ENCODE measurements at places on chromosomes 16 and 17. TPM values are rescaled to one million over a fixed set of nuclear protein-coding genes. Genes with fewer than 3 reads are reported as not detected.

GRCh38 chr16:79001156-79001967 lies 599.2 kb downstream of the MAF start:
- DNase-seq = no peak

DNA sequence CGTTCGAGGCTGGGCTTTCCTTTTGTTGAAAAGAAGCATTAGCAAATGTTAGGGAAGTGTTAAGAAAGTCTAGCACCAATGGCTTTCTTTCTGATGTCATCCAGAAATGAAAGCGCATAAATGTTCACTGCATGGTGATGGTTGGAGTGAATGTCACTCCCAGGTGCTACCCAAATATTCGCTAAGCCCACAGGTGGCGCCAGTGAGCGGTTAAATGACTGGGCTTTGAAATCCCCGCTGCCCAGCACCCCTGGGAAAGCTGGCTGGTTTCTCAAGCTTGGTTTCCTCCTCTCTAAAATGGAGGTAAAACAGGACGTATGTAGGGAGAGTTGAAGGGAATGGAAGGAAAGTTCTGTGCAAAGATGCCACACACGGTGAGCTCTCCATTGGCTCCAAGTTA lies 104.4 kb downstream of the IRX5 start:
- no peak for DNase-seq

DNA sequence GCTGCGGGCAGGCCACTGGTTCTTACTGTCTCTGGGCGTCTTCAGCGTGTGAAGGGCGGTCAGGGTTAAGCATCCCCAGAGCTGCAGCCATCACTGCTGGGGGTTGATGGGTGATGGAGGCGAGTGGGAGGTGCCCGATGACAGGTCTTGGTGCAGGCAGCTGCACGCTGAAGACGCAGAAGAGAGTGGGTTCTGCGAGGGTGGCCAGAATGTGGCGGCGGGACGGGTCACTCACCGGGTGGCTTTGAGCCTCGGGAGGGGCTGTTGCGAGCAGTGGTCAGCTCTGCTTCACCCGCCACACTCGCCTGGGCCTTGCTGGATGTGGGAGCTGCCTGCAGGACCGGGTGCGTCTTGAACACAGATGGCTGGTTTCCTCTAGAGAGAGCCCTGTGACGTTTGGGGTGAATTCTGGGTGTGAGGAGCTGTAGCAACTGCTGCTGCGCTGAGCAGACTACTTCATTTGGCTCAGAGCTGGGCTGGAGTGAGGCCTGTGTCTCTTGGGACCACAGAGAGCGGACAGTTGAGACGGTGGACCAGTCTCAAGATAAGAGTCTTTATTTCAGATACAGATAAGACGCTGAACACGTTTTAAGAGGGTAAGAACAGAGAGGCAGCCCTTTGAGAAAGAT lies 44.6 kb upstream of the ZNF750 start:
- no peak for DNase-seq

- no peak for DNase-seq
These were observed 14.6 kb downstream of the KRT39 start for GRCh38 chr17:40952154-40952553.

- DNase-seq = no peak
These were observed 6.7 kb downstream of the TMEM92 start for GRCh38 chr17:50280801-50281441.

DNA sequence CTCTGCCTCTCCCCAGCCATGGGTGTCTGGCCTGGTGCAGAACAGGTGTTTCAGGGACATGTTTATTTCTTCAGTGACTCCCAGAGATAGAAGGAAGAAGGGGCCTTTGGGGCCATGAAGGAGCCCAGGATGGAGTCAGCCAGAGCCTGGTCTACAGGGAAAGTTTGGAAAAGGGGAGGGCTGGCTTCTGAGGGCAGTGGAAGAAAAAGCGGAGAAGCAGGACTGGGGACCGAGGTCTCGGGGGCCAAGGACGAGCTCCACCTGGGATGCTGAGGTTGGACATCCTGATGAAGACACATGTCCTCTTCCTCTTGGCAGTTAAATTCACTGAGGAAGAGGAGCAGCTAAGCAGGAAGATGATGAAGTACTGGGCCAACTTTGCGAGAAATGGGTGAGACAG lies 7.7 kb downstream of the CES2 start:
- no peak for DNase-seq

GRCh38 chr17:80277751-80278671 lies 17.4 kb downstream of the RNF213 start:
- no peak for DNase-seq

DNA sequence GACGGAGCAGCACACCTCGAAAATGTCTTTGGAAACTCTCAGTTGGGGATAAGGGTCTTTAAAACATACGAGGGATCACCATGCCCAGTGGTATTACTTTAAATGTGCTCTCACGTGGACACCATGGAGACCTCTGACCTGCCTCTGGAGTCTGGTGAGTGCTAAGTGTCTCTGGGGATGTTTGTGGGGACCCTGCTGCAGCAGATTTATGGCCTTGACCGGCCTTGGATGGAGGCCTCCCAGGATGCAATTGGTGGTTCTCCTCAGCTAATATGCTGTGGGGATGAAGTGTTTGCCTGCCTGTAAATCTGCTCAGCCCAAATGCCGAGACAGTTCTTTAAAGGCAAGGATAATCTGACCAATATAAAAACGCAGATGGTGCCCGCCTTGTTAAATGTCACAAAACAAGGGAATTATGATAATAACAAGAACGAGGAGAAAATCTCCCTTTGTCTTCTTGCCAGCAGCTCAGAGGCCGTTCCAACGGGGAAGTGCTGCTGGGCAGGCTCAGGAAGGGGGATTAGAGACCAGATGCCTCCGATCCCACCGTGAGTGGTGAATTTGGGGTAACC lies 154.4 kb downstream of the ABCC12 start:
- no peak for DNase-seq

- DNase-seq = no peak
These were observed 171.7 kb upstream of the ASIC2 start for GRCh38 chr17:33464669-33465280.

DNA sequence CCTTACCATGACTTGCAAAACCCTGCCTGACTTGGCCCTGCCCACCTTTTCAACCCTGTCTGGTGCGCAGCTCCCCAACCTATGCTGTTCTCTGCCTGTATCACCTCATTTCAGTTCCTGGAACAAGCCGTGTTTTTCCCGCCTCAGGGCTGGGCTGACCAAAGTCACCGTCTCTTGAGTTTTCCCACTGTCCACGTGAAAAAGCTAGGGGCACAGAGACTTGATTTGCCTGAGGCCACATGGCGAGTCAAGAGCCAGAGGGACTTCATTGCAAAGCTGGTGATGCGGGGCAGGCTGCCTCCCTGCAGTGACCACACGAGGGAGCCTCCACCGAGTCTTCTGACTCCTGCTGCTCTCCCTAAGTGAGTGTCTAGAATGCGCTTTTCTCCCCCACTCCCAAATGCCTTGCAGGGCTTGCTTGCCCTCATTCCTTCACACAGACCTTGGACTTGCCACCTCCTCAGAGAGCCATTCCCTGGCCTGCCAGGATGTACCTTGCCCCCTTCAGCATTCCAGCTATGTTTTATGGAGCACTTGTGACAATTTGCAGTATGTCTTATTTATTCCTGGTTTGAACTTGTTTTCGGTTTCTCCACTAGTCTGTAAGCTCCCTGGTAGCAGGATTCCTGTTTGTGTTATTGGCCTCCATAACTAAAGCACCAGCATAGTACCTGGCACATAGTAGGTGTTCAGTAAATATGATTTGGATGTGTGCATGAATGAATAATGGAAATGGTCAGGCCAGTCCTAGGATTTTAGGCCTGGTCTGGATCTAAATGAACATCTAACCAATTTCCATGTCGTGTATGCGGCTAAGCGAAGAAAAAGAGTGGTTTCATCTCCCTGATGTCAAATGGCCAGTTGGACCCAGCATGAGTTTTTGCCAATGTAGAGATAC lies 252.3 kb downstream of the SNX29 start:
- DNase-seq = no peak

- no peak for DNase-seq
These were observed 178.3 kb downstream of the ENGASE start for GRCh38 chr17:79252886-79253285.

DNA sequence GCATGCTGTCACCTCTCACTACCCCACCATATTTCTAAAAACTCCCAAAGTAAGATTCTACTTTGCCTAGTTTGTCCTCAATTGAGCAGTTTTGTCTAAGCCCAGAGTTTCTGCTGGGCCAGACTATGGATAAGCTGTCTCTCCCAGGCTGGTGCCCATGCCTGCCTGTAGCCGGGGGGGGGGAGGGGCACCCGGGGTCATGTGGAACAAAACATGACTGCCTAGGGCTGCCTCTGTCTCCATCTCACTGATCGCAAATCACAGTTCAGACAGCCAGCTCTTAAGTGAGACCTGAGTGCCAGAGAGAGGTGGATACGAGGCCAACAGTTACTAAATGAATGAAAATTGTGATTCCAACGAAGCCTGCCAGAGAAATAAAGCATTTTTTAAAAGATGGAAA lies 78.8 kb upstream of the RPRML start:
- DNase-seq = no peak

IL21R gene
- total RNA-seq = 0.19 TPM

KCNG4 gene
- not detected for total RNA-seq

NDUFB10 gene
- 155 TPM for total RNA-seq

Data from omental fat pad (tissue), 4 donors.